ENCODE measurements at places on chromosomes 7 and 10.

DNA sequence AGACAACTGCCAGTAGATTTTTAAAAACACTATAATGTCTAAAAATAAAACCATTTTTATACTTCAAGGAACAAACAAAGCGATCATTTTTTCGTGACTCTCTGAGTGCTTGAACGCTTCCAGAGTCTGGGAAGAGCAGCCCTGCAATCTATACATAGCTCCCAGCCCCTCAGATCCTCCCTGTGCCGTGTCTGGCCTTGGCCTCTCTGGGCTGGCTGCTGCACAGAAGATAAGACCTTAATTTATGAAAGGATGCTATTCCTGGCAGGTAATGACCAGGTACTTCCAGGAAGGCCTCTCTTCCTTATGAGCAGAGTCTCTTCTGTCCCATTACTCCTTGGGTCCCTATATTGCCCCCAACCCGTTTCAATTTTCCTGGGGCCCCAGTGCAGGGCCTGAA lies 200.9 kb upstream of the AOAH start:
- no peak for DNase-seq

GRCh38 chr10:14536241-14537213 lies 205.8 kb upstream of the FRMD4A start:
- no peak for DNase-seq

- DNase-seq, result no peak
Observed at GRCh38 chr7:33773053-33773452, 132.3 kb upstream of the BMPER start.

DNA sequence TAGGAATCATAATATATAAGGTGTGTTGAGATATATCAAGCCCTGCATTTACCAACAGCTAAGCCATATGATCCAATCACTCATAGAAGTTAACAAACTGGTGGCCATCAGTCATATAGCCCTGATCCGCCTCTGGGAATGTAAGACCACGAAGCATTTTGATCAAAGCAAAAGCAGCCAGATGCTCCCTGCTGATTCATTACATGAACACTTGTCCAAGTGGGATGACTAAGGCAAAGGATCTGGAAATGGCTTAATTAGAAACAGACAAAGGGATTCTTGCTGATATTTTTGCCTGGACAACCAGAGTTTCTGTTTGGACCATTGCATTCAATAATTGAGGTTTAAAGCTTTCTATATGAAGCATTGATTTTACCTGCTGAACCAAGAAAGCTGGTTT lies 535.5 kb downstream of the GPAM start:
- no peak for DNase-seq

DNA sequence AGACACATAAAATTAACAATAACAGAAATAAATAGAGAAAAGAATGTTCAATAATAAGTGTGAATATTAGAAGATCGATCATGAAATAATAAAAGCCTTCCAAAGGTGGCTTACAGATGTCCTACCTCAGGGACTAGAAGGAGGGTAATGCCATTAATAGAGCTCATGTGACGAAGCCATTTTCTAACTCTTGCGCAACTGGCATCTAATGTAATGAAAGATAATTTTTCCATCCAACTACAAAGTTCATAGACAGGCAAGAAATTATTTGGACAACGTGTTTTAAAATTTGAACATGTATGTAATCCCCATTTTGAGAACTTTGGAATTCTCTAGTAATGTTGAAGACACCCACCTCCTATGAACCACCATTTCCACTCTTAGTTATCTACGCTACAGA lies 1394.3 kb upstream of the LRRTM3 start:
- no peak for DNase-seq

GRCh38 chr7:17934094-17934493 lies 6.2 kb downstream of the SNX13 start:
- DNase-seq, result no peak

DNA sequence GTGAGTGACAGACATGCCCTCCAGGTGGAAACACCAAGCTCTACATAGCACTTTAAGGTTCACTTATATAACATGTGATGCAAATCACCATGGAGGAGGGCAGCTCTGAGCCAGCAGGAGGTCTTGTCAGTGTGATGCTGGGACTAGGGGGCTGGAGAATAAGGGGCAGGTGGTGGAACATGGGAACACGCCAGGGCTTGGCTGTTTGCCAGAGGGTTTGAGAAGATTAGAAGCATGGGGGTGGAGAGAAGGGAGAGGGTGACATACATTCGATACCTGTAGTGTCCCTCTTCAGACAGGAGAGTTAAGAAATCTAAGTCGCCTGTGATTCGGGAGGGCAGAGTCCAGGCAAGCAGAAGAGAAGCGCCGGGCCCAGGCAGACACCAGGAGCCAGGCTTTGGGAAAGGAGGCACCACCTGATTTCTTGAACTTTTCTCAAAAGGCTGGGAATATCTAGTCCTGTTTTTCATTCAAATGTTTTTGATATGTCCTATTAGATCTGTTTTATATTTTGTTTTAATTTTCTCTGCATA lies 16.9 kb upstream of the LAMB4 start:
- DNase-seq, result no peak

DNA sequence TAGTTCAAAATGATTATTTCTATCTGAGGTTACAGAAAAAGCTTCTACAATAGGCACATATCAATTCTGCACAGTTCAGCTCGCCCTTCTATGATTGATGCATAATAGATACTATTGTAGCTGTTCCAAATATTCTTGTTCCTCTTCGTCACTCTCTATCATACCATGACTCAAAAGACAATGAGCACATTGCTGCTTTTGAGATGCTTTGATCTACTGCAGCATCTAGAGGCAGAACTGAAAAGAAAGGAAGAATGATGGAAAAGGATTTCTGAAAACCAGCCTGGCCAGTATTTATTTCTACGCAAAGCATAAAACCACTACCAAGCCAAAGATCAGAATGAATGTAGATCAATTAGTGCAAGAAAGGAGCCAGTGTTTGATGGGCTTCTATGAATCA lies 59.3 kb upstream of the PLXDC2 start:
- no peak for DNase-seq

- DNase-seq, result no peak
Observed at GRCh38 chr10:110363572-110364411, 59.1 kb upstream of the SMNDC1 start.

- no peak for DNase-seq
Observed at GRCh38 chr7:13633857-13634256, 355.6 kb downstream of the ETV1 start.

DNA sequence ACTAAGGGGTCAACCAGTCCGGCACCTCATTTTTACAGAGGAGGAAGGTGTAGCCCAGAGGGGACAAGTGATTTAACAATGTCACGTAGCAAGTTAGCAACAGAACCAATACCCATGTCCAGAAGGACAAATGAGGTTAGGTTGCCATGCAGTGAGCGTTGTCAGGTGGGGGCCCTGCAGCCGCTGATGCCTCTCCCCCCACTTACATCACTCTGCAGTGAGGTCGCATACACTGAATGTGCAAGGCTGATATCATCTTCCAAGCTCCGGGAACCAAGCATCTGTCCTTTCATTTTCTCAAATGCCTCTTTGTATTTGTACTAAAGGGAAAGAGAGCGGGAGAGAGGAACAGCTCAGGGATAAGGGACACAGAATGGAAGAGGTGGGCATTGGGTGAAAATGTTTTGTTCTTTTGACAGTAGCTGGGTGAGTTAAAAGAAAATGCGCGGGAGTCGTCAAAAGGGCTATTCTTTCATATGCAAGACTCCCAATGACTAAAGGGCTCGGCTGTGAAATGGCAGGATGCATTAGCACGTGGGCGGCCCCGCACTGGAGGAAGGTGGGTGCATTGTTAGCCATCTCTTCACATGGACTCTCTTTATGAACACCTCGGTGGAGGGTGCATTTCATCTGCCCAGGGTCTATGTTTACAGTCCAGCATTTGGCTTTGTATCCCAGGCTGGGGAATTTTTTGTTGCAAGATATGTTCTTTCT lies 49.7 kb downstream of the NRAP start:
- DNase-seq, result no peak

DNA sequence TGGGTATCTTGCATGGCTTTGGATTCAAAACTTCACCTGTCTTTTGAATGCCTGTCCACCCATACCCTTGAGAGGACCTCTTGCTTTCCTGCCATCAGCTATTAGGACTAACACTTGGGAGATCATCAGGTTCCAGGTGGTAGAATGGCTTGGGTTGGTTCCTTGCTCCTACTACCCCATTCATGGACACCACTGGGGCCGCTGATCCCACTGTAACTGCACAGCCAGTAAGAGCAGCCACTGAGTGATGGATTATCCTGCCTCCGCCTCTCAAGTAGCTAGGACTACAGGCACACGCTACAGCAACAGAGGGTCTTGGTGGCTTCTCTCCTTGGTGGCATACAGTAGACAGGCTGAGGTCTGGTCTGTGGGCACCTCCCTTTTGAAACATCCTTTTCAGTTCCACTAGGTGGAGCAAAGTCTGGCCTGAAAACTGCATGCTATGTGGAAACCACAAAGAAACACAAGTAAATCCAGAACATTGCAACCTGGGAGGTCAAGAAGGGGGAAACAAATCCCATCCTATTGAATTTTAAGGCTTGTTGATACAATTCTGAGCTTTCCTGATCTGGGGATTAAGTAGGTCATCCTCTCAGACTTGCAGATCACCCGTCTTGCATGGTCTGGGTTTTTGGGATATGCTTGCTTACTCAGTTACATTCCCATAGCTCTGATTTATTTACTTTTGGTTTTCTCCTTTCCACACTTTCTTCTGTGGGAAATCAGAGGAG lies 9.4 kb downstream of the WBP1L start:
- DNase-seq, result no peak

DNA sequence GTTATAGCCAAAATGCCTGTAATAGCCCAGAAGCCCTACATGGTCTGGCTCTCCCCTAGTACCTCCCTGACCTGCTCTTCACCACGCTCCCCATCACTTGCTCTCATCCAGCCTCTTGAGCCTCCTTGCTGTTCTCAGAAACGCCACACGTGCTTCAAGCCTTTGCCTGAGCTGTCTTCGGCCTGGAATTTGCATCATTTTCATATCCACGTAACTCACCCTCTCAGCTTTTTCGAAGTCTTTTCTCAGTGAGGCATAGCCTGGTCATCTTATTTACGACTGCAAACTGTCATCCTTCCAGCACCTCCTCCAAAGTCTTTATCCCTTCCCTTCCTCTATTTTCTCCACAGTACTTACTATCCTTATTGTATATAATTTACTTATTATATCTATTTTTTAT lies 151.0 kb upstream of the AHR start:
- no peak for DNase-seq

GRCh38 chr7:158068853-158069252 lies 518.8 kb downstream of the PTPRN2 start:
- DNase-seq, result no peak

GRCh38 chr7:1214516-1214915 lies 18.2 kb upstream of the UNCX start:
- DNase-seq, result no peak

GRCh38 chr7:41039386-41039953 lies 663.4 kb downstream of the INHBA start:
- no peak for DNase-seq

DNA sequence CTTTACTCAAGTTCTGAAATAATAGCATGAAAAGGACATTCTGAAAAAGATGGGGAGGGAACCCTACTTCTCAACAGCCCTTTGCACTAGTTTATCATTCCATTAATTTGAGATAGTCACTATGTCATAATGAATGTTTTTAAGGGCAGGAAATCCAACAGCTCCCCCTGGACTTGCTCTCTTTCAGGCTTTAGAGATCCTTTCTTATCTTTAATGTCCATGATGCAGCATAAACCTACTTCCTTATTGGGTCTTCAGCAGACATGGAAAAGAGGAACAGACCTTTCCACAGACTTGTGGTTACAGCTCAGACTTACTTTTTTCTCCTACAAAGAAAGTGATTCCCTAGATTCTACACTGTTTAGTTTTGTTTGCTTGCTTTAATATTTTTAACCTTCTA lies 87.3 kb downstream of the IDE start:
- DNase-seq, result no peak

DNA sequence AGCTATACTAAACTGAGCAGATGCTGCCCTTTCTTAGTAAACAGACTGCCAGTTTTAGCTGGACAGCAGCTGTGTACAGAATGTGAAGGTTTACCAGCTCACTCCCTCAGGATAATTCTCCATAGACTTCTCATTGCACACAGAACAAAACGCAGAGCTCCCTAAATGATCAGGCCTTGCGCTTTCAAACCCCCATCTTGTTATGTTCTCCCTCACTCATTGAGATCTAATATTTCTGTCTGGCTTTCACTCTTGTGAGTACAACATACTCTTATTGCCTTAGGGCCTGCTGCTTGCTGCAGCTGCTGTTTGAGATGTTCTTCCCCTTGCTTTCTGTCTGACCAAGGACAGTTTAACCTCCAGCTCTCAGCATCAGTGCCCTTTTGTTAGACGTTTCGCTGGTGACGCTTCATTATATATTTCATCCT lies 17.3 kb downstream of the VWDE start:
- DNase-seq, result no peak

DNA sequence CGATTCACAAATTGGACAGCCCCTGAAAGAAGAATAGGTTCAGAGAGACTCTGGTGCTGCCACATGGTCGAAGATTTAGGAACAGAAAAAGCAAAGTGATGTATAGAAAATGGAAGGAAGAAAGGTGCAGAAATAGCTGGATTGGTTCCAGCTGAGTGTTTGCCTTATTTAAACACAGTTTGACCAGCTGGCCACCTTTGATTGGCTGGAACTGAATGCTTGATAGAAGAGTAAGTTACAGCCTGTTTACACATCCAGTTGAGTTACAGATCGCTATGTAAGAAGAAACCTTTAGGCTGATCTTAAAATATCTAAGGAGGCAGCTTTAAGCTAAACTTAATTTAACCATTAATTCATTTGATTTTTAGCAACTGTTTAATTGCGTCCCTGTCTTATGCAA lies 40.3 kb upstream of the KAT6B start:
- DNase-seq, result no peak

DNA sequence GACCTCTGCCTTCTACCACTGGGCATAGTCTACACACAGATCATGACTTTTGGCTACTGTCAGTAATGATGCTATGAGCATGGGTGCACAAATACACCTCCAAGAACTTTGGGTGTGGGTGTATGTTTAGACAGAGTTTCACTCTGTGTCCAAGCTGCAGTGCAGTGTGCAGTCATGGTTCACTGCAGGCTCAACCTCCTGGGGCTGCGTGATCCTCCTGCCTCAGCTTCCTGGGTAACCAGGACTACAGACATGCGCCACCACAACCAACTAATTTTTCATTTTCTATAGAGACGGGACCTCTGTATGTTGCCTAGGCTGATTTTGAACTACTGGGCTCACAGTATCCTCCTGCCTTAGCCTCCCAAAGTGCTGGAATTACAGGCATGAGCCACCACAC lies 194.4 kb downstream of the NSUN6 start:
- DNase-seq, result no peak

All from esophagus squamous epithelium (tissue), 5 donors.